ENCODE measurements at places on chromosomes 5 and 9. TPM values are rescaled to one million over a fixed set of nuclear protein-coding genes. Genes with fewer than 3 reads are reported as not detected.

Gene SKP2
- 4.3 TPM for total RNA-seq

GRCh38 chr5:3593771-3594509 is 1.7 kb upstream of the IRX1 start:
- H3K4me3 ChIP-seq: peak overlapping the region; percentile 33
- DNase-seq: no peak
- H3K4me1 ChIP-seq: peaks cover 14% of the 10 kb centered on the region
- peaks cover 100% of the 10 kb centered on the region for H3K27me3 ChIP-seq
- no peak overlapping the region for H3K27ac ChIP-seq
- H3K36me3 ChIP-seq: no peaks in the 10 kb centered on the region

- no peak for DNase-seq
- peak overlapping the region; percentile 78 for H3K27ac ChIP-seq
- no peaks in the 10 kb centered on the region for H3K36me3 ChIP-seq
- no peak overlapping the region for H3K4me3 ChIP-seq
- no peaks in the 10 kb centered on the region for H3K27me3 ChIP-seq
Measured at GRCh38 chr5:150515446-150515845, 7.5 kb downstream of the NDST1 start.

DNA sequence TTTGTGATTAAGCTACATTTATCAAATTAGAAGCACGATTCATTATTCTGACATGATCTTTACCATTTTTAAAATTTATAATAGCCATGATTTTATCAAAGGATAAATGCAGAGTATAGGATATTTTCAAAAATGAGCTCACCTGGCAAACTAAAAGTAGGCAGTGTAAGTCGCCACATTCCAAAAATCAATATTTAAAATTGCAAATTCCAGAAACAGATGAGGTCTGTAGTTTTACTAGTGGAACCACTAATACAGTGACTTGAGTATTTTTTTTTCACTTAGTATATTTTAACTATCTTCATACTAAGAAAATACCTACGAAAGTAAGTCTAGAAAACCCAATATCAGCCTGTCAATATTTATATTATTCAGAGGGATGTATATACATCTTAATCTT is 164.2 kb downstream of the PDE4D start:
- H3K27me3 ChIP-seq: no peaks in the 10 kb centered on the region
- no peak for DNase-seq
- H3K4me1 ChIP-seq: no peaks in the 10 kb centered on the region
- H3K27ac ChIP-seq: no peak overlapping the region
- no peak overlapping the region for H3K4me3 ChIP-seq

DNA sequence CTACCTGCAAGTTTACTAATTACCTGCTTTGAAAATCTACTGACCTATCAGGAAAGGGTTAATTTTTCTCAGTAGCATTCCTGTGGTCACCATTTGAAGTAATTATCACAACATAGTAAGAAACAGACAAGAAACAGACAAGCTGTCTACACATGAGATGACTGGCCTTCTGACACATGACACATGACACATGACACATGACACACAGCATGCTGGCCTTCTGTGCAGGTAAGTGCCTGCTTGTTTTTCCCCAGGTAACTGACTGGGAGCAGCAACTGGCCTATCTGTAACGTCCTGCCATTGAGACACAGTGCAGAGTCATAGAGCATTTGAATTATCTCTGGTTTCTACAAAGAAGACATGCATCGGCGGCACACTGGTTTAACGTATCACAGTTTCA is 222.4 kb downstream of the CTNND2 start:
- H3K4me1 ChIP-seq: no peaks in the 10 kb centered on the region
- no peak overlapping the region for H3K27ac ChIP-seq
- no peak for DNase-seq
- no peaks in the 10 kb centered on the region for H3K36me3 ChIP-seq
- no peak overlapping the region for H3K4me3 ChIP-seq
- H3K27me3 ChIP-seq: no peaks in the 10 kb centered on the region

Gene FCHSD1
- total RNA-seq: 16.3 TPM
